ENCODE measurements at places on chromosomes 6 and 20.
A peak's percentile ranks its signal among the peaks of the same experiment; 100 is the strongest.

DNA sequence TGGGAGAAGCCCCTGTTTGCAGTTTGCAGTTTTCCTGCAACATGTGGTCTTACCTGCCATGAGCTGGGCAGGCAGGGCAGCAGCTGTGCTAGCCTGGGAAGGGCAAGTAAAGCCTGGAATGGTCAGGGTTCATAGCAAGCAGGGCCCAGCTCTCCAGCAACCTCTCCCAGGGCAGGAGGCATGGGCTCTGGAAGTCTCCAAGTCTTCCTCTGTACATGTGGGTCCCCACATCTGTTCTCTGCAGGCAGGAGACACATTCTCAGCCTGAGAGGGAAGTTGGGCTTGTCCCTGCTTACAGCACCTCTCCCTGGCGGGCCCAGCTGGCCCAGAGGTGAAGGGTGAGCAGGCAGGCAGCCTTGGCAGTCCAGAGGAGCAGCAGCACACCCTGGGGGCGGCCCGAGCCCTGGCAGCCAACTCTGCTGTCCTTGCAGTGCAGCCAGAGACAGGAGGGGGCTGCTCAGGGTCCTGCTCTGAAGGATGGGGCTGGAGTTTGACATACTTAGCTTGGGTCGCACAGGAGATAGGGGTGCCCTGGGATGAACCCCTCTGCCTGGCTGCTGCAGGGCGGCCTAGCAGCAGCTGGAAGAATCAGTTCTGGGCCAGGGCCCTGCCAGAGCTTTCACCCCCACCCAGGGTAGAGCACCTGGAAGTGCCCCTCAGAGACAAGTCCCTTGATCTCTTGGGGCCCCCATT, 176.0 kb downstream of the MRPL14 start:
- DNase-seq: no peak

- DNase-seq: no peak
Measured at GRCh38 chr6:136887953-136888352, 34.1 kb upstream of the SLC35D3 start.

- no peak for DNase-seq
Measured at GRCh38 chr20:24109537-24109936, 121.0 kb upstream of the GGTLC1 start.

DNA sequence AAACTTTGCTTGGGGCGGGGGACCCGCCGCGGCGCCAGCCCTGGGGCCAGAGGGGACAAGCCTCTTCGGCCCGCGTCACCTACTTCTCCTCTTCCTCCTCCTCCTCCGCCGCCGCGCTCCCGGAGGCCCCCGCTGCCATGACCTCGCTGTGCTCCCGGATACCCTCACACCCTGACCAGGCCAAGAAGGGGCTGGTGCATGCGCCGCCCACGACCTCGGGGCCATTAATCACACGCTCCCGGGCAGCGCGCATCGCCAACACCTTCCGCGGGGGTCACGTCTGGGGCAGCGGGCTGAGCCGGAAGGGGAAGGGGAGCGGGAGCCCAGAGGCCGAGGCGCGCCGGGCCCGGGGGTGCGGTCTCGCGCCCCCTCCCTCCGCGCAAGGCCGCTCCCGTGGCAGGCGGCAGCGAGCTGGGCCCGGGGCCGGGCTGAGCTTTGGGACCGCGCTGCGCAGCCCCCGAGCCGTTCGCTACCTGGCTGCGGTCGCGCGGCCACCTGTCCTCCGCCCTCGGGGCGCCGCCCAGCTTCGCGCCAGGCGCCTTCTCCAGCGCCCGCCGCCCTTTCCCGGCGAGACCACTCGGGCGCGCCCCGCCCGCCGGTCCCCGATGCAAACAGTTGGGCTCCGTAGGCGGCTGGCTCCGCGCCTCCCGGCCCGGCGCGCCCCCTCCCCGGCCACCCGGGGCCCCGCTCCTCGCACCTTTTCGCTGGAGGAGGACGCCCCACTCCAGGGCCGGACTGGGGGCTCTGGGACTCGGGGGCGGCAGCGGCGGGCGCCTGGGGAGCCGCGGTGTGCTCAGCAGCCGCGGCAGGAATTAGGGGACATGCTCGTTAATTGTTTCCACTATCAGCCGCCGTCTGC, 575 bp upstream of the CNR1 start:
- peak; percentile 7 for DNase-seq

DNA sequence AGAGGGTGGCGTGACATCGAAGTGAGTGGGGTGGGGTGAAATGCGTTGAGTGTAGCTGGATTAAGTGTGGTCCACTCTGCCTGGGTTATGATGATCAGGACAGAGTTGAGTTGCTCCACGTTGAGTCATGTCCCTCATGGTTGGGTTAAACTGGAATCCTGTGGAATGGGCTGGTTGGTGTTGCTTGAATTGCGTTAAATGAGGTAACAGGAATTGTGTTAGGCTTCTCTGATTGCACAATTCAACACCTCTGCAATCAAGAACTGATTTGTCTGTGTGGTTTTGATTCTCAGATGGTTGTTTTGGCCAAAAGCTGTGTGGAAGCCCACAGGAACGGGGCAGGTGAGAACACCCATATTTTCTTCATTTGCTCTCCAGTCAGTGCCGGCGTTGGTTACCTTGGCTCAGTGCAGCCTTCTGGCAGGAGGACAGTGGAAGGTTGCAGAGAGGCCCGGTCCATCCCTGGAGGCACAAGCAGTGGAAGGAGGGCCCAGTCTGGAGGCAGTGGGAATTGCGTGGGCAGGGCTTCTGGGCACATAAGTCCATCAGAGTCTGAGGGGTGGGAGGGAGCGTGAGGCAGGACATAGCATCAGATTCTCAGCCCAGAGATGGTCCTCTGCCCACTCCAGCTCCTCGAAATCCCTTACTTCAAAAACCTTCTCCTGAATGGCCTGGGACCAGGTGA, 11.6 kb downstream of the NOTCH4 start:
- no peak for DNase-seq

Data from activated naive CD4-positive, alpha-beta T cell treated with anti-CD3 and anti-CD28 coated beads, Interleukin-2, amount 50 U/mL, for 72 hours (primary cell).